ENCODE measurements at places on chromosomes 3 and 15. TPM values are rescaled to one million over a fixed set of nuclear protein-coding genes. Genes with fewer than 3 reads are reported as not detected.

CFAP100 gene
- not detected for total RNA-seq

ADCY5 gene
- under 0.01 TPM for total RNA-seq

SAMD7 gene
- not detected for total RNA-seq

TNFSF10 gene
- 5.0 TPM for total RNA-seq

SLC12A8 gene
- 15.5 TPM for total RNA-seq
